ENCODE measurements at places on chromosomes 2 and 18.

DNA sequence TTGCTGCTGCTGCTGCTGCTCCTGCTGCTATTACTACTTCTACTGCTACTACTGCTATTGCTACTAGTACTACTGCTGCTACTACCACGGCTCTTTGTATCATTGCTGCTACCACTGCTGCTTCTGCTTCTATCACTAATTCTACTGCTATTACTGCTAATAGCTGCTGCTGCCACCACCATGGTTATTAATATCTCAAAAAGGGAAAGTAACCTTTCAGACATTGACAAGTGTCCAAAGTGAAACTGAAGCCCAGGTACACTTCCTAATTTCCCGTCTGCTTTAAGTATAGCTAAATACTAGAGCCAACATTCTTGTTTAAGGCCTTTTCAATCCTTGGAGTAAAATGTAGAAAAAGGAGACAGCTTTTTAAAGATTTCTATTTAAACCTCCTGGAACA lies 45.4 kb upstream of the EHBP1 start:
- no peak for DNase-seq

DNA sequence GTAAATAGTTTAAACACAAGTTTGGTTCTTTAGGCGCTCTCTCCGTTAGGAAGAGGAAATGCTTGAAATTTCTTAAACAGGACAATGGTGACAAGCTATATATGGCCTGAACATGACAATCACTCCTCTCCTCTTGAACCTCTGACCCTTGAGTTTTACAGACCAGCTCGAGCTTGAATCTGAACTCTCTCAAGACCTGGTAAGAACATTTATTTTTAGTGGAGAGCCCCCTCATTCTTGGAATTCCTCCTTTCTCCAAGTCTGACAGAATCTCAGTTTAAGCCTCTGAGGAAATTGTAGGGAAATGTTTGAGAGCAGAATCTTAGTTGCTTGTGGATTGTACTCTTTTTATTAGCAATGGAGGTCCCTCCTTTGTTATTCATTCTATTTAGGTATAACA lies 1293.6 kb upstream of the ZEB2 start:
- no peak for DNase-seq

DNA sequence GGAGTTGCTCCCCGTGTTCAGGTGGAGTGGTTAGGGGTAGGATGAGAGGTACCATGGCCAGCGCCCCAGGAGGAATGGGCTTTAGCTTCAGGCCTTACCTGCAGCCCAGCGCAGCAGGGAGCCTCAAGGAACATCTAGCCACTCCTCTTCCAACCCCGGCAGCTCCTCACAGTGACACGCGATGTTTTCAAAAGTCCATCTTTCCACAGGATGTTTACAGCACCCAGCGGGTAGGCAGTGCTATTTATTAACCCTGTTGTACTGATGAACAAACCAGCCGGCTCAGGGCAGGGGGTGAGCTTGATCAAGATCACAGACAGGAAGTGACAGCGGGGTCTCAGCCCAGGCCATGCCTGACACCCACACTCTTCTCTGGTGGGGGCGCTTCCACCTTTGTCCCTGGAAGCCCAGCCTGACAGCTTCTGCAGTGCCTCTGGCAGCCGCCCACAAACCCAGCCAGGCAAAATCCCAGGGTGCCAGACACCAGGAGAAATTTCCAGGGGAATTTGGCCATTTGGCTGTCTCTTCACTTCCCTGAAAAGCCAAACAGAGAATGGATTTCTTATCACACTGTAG lies 18.4 kb upstream of the PRLH start:
- no peak for DNase-seq

GRCh38 chr2:231665245-231666170 lies 42.8 kb upstream of the PTMA start:
- DNase-seq, result no peak

DNA sequence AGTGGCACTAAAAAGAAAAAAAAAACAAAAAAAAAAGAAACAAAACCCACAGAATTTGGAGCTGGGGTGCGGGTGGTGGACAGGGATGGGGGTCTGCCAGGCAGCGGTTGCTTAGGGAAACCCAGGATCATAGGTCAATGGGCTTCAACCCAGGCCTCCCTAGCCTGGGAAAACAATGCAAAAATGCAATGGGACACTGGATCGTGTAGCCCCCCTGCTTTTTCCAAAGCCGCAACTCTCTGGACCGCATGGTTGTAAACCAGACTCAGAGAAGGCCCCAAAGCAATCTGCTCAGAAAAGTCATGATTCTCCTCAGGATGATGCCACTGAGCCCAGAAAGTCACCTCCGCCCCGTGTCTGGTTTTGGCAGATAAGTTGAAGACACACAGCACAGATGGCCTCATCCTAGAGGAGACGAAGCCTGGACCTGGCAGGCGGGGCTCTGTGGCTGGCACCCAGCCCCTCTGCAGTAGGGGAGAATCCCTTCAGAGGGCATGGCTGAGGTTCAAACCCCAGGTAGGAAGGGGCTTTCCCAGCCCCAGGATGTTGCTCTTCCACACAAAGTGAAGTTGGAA lies 5.1 kb downstream of the DLX2 start:
- DNase-seq, result no peak

DNA sequence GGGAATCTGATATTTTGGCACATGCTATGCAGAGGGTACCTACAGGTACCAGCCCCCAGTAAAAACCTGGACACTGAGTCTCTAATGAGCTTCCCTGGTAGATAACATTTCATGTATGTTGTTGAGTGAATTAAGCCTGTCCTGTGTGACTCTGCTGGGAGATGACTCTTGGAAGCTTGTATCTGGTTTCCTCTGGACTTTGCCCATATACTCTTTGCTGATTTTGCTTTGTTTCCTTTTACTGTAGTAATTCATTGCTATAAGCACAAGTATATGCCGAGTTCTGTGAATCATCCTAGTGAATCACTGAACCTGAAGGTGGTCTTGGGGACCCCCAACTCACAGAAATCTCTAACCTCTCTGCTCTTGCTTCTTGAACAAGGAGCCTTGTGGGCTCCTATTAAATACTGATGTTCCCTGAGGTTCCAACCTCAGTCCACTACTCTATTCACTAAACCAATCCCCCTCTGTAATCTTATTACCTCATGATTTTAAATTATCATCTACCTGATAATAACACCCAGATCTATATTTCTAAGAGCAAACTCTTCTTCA lies 94.3 kb upstream of the WDSUB1 start:
- DNase-seq, result no peak

DNA sequence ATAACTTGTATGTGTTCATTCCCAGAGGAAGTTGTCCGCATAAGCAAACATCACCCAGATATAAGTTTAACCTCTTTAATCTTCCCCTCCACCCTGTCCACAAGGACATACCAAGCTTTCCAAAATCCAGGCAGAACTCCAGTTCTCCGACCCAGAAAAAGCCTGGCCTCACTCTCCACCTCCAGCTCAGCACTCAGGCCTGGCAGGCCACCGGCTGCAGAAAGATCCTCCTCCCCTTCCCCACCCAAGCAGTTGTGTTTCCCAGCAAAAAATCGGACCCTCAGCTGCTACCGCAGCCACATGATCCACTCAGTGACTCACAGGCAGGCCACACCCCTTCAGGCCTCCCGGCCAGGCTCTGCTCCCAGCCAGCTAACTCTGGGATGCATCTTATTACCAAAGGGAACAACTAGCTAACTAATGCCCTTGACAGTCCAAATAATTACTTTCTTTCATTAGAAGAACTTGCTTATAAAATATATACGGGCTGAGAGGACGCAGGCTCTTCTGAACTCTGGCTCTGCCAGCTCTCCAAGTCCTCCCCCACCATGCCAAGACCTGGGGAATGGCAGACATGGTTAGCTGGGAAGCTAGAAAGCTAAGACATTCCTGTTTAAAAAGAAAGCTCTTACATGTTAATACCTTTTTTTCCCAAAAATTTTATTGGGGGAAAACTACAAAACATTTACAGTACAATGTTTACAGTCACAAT lies 4.5 kb downstream of the ZFP36L2 start:
- no peak for DNase-seq

GRCh38 chr2:129812071-129812470 lies 167.4 kb upstream of the RAB6C start:
- DNase-seq, result no peak

GRCh38 chr2:12931186-12931844 lies 214.6 kb downstream of the TRIB2 start:
- DNase-seq, result no peak

- no peak for DNase-seq
Observed at GRCh38 chr2:61456070-61456745, 14.7 kb downstream of the USP34 start.

GRCh38 chr2:168538534-168538933 lies 82.5 kb downstream of the CERS6 start:
- no peak for DNase-seq

- no peak for DNase-seq
Observed at GRCh38 chr2:10752236-10752635, 30.8 kb downstream of the ATP6V1C2 start.

- DNase-seq, result peak; percentile 13
Observed at GRCh38 chr18:32093102-32093511, 1.4 kb downstream of the RNF138 start.

- no peak for DNase-seq
Observed at GRCh38 chr2:26679867-26680266, 12.7 kb upstream of the KCNK3 start.

GRCh38 chr2:240559286-240559685 lies 871 bp upstream of the DUSP28 start:
- DNase-seq, result no peak

GRCh38 chr18:79590191-79591031 lies 89.2 kb upstream of the CTDP1 start:
- no peak for DNase-seq

DNA sequence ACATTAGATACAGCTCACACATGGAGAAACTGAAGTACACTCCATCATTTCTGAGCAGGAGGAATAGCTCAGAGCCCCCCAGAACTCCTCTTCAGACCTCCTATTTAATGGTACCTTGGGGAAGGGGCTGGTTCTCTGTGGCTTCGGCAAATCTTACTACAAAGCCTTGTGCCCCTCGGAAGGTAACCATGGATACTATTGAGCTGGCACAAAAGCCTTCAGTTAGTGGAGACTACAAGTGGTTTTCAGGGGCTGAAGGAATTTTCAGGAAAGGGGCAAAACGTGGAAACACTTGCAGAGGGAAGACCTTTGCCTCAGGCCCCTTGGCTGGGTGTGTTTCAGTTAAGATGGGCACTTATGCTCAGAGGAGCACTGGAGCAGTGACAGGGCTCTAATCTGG lies 1.1 kb upstream of the FAM237A start:
- DNase-seq, result no peak

GRCh38 chr18:56139792-56140254 lies 498.6 kb downstream of the TXNL1 start:
- no peak for DNase-seq

- no peak for DNase-seq
Observed at GRCh38 chr2:238161291-238162051, 2.7 kb downstream of the ERFE start.

DNA sequence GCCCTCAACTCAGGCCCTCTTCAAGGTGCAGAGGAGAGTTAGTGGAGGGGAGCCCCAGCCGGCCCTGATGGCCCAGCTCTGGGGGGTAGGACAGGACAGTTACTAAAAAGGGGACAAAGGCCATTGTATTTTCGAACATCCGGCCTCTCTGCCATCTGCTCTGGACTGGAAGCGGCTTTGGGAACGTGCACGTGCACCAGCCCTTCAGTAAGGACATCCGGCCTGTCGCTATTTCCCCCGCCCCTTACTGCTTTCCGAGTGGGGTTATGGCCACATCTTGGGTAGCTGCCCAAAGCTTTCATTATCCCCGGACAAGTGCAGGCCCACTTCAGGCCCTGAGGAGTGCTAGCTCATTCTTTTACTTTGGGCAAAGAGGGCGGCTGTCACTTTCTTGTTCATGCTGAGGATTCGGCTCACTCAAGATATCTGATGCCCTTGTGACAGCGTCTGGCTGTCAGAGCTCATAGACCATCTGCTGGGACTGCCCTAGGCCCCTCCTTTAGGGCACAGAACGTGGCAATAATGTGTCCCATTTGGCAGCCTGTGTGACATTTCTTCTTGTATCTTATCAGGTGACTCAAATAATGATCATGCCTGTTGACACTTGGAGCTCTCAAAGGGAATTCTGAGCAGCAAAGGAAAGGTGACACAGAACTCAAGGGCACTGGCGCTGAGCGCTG lies 17.5 kb downstream of the SLC4A3 start:
- DNase-seq, result no peak

- DNase-seq, result no peak
Observed at GRCh38 chr2:74522516-74522915, 3.5 kb downstream of the DQX1 start.

GRCh38 chr18:80187956-80188642 lies 59.2 kb downstream of the PARD6G start:
- no peak for DNase-seq

DNA sequence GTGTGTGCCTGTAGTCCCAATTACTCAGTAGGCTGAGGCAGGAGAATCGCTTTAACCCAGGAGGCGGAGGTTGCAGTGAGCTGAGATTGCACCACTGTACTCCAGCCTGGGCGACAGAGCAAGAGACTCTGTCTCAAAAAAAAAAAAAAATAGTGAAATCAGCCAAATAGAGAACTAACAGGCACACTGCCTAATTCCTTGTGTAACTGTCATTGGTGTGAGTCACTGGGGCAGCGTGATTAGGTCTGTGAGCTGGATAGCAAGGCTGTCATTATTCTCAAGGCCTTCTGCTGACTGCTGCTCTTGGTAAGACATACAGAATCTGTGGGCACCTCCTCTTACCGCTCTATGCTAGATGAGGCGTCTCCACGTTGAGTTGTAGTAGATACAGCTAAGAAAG lies 270.3 kb downstream of the NEDD4L start:
- DNase-seq, result no peak

DNA sequence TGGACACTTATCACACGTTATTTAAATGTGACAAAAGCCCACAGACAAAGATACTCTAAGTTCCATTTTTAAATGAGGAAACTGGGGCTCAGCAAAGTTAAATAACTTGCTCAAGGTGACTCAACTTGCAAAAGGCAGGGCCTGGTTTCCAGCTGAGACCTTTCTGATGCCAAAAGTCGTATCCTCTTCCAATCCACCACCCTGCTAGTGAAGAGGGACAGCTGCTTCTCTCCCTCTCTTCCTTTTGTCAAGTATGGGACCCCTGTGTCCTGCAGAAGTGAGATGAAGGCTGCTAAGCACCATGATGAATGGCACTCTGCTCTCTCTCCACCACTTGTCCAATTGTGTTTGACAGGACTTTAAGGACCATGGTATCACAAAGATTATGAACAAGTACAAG lies 140.9 kb downstream of the DYM start:
- DNase-seq, result no peak

DNA sequence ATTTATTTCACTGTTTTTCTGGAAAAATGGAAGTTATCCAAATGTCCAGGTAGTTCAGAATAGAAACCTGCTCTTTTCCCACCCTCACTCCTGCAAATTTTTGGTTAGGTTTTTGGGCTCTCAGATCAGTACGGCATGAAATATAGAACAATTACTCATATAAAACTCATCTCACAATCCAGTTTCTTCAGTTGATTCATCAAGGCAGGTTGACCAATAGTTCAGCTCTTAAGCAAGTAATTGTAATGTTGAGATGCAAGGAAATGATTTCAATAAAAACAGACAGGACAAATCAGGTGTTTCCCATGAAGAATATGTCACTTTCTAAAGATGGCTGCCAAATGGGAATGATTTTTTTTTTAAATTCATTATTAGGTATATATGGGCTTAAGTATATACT lies 2.0 kb downstream of the RAB27B start:
- no peak for DNase-seq

Measured in stimulated activated CD4-positive, alpha-beta T cell treated with anti-CD3 and anti-CD28 coated beads, Interleukin-15, amount 100 ng/mL, for 1 hour (primary cell).